ENCODE measurements at places on chromosomes 1 and 21.

DNA sequence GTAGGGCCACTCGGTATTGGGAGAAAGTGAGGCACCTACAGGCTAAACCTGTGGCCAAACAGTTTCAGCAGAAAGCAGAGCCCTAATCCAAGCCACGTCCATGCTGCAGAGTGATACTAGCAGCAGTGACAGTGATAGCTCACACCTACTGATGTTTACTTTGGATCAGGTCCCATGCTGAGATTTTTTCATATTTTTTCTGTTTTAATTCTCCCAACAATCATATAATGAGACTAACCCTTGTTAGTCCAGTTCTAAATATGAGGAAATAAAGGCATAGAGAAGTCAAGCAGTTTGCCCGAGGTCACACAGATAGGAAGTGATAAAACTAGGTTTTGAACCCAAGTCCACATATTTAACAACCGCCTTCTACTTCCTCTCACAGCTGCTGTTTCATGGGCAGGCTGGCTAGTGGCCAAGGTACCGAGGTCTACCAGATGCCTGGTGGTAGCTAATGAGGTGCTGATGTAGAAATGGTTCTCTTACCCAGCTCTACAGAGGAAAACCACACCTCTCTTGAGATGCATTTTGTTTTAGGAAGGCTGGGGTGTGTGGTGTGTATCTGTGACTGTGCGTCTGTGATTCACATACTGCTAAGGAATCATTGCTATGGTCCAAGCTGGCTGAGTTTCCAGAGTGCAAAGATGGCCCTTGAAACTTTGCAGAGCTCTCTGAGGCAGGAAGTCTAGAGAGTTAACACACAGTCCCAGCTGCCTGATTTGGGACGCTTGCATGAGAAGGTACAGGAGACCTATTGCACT, 80.3 kb upstream of the ARTN start:
- no peak for DNase-seq

DNA sequence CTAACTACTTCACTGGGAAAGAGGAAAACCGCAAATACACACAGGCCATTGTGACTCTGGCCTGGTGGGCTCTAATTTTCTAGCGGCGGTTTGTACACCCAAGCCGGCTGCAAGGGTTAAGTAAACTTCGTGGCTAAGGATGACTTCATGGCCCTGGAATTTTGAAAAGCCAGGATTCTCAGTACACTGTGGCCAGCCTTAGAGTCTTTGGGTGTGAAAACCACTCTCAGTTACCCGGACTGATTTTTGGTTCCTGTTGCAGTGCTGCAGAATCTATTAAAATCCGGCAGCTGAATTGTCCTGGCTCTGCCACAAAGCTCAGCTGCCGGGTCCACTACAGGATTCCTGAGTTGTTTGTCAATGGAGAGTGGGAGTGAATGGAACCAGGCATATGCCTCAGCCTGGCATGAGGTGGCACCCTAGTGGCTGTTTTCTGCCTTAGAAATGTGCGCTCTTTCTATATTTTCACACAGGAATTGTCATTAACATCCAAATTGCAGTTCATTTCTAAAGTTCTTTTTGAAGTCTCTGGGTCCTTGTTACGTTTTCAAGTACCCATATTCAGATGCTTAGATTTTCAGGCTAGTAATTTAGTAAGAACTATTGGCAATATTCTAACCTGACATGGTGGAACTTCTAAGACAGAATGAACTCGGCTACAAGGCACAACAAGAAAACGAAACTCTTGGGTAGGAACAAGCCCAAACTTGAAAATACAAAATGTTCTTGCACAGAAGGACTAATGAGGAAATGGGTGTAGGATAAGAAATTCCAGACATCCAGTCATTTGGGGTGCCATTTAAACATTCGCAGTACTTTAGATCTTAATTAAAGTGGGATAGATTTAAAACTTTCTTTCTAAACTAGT, 255.9 kb downstream of the NFIA start:
- DNase-seq: peak; percentile 89

DNA sequence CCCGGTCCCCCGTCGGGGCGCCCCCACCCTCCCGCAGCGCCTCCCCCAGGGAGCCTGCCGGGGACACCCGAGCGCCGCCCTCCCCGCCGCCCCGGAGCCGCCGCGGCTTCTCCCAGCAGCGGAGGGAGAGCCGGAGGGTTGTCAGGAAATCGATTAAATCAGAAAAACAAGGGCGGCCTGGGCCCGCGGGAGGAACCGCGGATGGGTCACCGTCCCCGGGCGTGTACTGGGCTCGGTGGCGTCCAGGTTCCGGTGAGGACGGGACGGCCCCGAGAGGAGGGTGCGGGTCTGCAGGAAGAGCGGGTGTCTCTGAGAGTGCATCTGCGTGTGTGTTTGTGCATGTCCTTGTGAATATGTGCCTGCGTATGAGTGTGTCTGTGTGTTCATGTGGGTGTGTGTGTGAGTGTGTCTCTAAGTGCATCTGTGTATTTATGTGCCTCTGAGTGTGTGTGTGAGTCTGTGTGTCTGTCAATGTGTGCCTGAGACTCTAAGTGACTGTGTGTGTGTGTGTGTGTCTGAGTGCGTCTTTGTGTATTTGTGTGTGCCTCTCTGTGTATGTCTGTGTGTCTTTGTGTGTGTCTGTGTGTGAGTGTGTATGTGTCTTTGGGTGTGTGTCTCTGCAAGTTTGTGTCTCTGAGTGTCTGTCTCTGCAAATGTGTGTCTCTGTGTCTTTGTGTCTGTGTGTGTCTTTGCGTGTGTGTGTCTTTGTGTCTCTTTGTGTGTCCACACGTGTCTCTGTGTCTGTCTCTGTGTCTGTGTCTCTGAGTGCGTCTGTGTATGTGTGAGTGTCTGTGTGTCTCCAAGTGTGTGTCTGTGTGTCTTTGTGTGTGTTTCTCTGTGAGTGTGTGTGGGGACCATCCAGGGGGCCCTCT, 1.1 kb downstream of the SPSB1 start:
- no peak for DNase-seq

DNA sequence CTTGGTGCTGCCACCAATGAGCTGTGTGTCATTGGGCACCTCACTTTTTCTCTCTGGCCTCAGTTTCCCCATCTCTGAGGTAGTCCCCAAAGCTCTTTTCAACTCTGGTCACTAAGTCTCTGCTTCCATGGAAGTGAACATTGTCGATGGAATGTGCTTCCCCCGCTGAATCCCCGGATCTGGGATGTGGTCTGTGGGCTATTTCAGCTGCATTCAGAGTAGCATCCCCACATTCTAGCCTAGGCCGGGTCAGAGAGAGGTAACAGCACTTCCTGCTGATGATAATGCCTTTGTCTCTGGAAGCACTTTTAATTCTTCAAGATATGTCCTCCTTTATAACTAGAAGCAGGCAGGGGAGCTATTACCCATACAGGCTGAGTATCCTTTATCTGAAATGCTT, 29.8 kb downstream of the RASSF5 start:
- DNase-seq: no peak

GRCh38 chr1:244276646-244277045, 175.1 kb downstream of the ADSS2 start:
- no peak for DNase-seq

- DNase-seq: no peak
Measured at GRCh38 chr1:110570307-110570706, 35.9 kb downstream of the KCNA2 start.

GRCh38 chr21:46160907-46161632, 5.7 kb upstream of the FTCD start:
- DNase-seq: no peak
